ENCODE measurements at places on chromosomes 6 and 20.

DNA sequence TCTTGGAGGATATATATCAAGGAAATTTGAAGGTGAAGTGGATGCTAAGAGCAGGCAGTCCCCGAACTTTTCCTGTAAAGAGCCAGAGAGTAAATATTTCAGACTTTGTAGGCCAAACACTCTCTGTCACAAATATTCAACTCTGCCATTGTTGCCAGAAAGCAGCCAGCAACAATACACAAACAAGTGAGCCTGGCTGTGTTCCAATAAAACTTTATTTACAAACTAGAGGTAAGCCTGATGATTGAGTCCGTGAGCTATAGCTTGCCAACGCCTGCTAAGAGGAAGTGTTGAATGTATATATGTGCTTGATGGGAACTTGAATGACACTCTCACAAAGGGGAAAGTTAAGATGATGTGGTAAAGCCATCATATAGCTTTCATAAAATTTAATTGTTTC lies 166.0 kb upstream of the PLN start:
- DNase-seq = no peak

DNA sequence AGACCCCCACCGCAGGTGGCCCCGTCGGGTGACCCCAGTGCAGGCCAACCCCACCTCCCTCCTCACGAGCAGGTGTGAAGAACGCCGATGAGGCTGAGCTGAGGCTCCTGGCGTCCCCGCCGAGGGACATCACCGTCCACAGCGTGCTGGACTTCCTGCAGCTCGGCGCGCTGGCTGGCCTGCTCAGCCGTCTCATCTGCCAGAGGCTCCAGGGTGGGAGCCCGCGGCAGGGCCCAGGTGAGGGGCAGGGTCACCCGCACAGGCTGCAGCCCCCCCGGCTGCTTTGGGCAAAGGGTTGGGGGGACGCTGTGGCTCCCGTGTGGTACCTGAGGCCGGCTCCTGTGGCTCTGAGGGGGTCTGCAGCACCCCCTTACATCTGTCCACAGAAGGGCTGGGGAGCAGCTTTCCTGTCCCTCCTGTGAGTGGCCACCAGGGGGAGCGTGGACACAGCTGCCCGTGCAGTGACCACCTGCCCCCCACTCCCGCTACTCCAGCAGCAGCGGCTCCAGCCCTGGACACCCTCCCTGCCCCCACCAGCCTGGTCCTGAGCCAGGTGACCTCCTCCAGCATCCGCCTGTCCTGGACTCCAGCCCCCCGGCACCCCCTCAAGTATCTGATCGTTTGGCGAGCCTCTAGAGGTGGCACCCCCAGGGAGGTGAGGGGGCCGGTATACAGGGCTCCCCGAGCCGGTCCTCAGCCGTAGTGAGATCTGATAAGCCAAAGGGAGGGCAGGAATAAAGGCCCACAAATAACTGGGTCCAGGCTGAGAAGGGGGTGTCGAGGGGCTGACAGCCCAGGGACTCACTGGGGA lies 16.5 kb downstream of the COL20A1 start:
- DNase-seq = no peak

- DNase-seq = no peak
Observed at GRCh38 chr6:125310994-125311649, 9.4 kb upstream of the HDDC2 start.

DNA sequence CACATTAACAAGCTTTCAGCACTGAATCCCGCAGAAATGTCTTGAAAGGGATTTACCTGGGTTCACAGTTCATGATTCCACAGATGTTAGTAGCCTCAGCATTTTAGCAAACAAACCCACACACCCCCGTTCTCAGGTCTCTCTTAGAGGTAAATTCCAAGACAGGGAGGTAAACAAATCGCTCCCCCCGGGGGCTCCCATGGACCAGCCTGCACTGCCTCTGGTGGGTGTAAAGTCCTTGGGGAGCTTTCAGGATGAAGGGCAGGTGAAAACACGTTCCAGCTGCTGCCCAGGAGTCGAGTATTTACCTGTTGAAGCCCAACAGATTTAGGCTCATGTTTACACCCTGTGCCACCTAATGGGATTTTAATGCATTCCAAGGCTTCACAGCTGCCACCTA lies 187.0 kb upstream of the FOXQ1 start:
- no peak for DNase-seq

- DNase-seq = no peak
Observed at GRCh38 chr6:165484178-165484889, 174.9 kb upstream of the C6orf118 start.

DNA sequence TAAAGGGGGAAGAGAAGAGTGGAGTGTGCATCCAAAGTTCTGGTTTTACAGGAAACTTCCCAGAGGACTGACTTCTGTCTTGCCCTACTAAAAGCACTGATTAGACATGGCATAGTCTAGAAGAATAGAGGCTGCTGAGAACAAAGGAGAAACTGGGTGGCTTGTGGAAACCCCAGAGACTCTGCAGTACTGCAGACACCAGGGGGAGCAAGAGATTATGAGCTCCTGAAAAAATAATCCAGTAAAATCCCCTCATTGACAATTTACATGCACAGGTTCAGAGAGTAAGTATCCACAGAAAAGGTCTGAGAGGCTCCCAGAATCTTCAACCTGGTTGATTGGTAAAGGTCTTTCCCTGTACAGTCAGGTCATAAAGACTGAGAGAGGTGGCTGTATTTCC lies 48.7 kb upstream of the CLVS2 start:
- no peak for DNase-seq

DNA sequence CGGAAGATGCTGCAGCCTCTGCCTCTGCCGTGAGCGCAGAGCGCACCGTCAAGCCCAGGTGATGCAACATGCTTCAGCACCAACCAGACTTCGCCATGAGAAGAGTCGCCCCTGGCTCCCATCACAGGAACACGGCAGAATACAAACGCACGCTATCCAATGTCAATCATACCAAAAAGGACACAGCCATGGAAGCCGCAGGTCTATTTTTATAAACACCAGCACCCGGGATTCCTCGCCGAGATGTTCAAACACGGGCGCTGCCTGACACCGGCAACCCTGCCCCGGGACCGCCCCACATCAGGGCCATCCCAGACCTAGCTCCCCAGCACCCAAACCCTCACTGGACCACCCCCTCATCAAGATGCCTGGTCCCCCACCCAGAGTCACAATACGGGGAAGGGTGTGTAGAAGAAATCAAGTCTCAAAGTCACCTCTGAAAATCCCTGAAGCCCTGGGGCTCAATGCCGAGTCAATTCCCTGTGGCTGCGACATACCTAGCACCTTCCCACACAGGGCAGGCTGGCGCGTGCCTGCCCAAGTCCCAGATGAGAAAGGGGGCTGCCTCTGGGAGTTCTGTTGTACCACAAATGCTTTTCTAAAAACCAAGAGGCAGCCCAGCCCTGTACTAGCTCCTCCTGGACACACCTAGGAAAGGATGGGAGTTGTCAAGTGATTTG lies 17.9 kb downstream of the TAF4 start:
- DNase-seq = no peak

GRCh38 chr20:62921119-62921687 lies 5.1 kb downstream of the DIDO1 start:
- DNase-seq = no peak

- no peak for DNase-seq
Observed at GRCh38 chr6:30093951-30094661, 18.5 kb upstream of the RNF39 start.

GRCh38 chr6:69111301-69111700 lies 476.2 kb downstream of the ADGRB3 start:
- DNase-seq = no peak

DNA sequence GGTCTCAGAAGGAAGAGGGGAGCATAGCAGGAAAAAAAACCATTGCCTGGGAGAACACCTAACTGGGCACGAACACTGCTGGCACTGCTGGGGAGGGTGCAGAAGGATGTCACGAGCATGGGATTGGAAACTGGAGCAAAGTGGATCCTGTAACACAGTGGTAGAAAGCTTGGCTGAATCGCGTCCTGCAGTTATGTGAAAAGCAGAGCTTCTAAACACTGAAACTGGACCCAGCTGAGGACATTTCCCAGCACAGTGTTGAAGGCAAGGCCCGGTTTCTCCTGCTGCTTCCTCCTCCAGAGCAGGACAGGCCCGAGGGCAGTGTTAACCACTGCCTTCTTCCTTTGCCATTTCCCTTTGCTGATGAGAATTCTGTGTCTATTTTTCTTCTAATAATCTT lies 6.7 kb downstream of the APMAP start:
- no peak for DNase-seq

DNA sequence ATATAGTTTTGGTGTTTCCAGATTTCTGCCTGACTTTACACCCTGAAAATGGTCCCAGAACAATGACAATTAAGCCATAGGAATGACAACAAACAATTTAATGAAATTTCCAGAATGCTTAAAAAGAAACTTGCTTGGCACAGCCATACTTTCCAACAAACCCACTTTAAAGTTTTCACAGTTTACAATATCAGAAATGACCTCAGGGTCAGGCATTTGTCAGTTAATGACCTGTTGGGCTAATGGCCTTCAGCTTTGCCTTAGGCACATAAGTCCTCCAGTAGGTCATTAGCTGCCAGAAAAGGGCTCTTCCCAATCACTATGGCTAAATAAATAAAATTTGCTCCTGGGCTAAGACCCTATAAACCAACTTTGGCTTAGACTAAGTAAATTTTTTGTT lies 144.6 kb upstream of the BEND3 start:
- DNase-seq = no peak
